ENCODE measurements at places on chromosomes 2 and 18. TPM values are rescaled to one million over a fixed set of nuclear protein-coding genes. Genes with fewer than 3 reads are reported as not detected.

- no peaks in the 10 kb centered on the region for H3K36me3 ChIP-seq
- no peak overlapping the region for H3K27ac ChIP-seq
- DNase-seq: no peak
- no peak overlapping the region for H3K4me3 ChIP-seq
- H3K27me3 ChIP-seq: no peaks in the 10 kb centered on the region
Observed at GRCh38 chr2:191064590-191064989, 50.6 kb upstream of the STAT1 start.

PAX3 gene
- not detected for total RNA-seq

TRIM54 gene
- total RNA-seq: not detected

GRP gene
- not detected for total RNA-seq

DNA sequence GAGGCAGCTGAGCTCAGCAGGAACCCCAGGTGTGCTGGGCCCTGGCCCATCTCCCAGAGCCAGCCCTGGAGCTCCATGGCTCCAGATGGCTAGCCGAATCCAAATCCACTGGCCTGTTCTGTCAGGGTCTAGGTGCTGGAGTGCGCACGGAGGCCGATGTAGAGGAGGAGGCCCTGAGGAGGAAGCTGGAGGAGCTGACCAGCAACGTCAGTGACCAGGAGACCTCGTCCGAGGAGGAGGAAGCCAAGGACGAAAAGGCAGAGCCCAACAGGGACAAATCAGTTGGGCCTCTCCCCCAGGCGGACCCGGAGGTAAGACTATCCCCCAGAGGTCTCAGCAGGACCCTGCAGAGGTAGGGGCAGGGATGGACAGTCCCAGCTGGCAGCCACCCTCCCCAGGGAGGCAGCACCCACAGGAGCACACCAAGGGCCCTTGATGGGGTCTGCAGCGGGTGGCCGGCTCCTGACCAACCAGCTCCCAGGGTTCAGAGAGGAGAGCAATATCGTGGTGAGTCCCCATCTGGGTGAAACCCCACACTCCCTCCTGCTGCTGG lies 26.1 kb upstream of the PRLH start:
- no peaks in the 10 kb centered on the region for H3K27me3 ChIP-seq
- DNase-seq: no peak

SKA1 gene
- total RNA-seq: 13.9 TPM

GRCh38 chr2:238701341-238702206 lies 146.3 kb upstream of the TWIST2 start:
- peaks cover 6% of the 10 kb centered on the region for H3K4me1 ChIP-seq
- peaks cover 2% of the 10 kb centered on the region for H3K27me3 ChIP-seq
- H3K36me3 ChIP-seq: no peaks in the 10 kb centered on the region

MOCOS gene
- total RNA-seq: 1.9 TPM

DNA sequence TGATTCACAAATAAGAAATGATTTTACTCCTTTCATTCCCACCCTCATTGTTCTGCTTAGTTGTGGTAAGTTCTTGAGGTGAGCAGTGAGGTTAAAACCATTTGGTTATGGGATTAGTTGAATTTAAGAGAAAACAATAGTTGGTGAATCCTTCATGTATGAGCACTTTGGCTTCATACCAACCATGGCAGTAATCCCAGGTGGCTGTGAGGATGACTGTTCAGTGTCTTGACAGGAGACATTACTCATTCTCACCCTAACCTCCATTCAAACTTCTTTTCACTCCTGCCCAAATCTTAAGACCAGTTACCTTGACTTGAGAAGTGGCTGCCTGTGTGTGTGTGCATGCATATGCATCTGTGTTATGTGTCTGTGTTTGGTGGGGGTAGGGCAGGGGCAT lies 143.1 kb downstream of the SETBP1 start:
- peaks cover 2% of the 10 kb centered on the region for H3K4me1 ChIP-seq
- DNase-seq: peak; percentile 29
- H3K4me3 ChIP-seq: no peak overlapping the region
- H3K27me3 ChIP-seq: peaks cover 1% of the 10 kb centered on the region
- no peaks in the 10 kb centered on the region for H3K36me3 ChIP-seq
- no peak overlapping the region for H3K27ac ChIP-seq

GRCh38 chr18:23738151-23738550 lies 48.9 kb downstream of the LAMA3 start:
- no peak overlapping the region for H3K4me3 ChIP-seq
- DNase-seq: no peak
- H3K27ac ChIP-seq: no peak overlapping the region
- H3K4me1 ChIP-seq: no peaks in the 10 kb centered on the region
- no peaks in the 10 kb centered on the region for H3K36me3 ChIP-seq
- H3K27me3 ChIP-seq: peaks cover 43% of the 10 kb centered on the region

GRCh38 chr2:109396202-109397180 lies 217.3 kb downstream of the SEPTIN10 start:
- no peak overlapping the region for H3K4me3 ChIP-seq
- no peak overlapping the region for H3K27ac ChIP-seq
- no peak for DNase-seq

BMP10 gene
- not detected for total RNA-seq

DNA sequence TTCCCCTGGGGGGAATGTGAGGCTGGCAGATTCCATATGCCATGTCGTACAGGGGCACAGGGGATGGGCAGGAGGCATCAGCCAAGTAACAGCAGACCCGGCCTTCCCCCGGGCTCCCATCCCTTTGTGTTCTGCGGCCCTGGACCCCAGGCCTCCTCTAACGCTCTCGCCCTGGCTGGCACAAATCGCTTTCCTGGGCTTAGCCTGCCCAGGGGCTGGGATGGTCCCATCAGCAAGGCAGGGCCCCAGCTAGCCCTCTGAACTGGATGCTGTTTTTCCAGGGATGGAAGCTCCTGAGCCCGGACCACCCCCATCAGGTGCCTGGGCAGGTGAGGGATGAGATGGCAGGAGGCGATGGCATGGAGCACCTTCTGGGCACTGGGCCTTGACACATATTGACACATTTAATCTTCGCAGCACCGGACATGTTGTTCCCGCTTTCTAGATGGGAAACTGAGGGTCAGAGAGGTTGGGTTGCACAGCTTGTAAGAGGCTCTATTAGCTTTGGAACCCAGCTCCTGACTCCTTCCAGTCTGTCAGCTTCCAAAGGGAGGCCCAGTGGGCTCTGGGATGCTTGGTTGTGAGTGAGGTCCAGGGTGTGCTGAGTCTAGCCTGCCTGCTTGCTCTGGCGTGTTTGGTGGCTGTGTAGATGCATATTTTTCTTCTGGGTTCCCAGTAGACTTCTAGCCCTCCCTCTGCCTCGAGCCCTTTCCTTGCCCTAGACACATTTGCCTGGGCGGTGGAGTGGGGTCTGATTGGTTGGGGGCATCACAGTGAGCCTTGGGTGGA lies 40.3 kb downstream of the GLI2 start:
- H3K4me3 ChIP-seq: no peak overlapping the region
- peaks cover 60% of the 10 kb centered on the region for H3K4me1 ChIP-seq
- H3K27me3 ChIP-seq: no peaks in the 10 kb centered on the region

DNA sequence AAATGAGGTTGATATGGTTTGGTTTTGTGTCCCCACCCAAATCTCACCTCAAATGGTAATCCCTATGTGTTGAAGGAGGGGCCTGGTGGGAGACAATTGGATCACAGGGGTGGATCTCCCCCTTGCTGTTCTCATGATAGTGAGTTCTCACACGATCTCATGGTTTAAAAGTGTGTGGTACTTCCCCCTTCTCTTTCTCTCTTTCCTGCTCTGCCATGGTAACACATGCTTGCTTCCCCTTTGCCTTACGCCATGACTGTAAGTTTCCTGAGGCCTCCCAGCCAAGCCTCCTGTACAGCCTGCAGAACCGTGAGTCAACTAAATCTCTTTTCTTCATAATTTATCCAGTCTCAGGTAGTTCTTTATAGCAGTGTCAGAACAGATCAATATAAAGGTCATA lies 24.7 kb upstream of the FAM124B start:
- no peaks in the 10 kb centered on the region for H3K4me1 ChIP-seq
- no peak overlapping the region for H3K27ac ChIP-seq
- H3K27me3 ChIP-seq: peaks cover 5% of the 10 kb centered on the region
- no peak for DNase-seq
- H3K4me3 ChIP-seq: no peak overlapping the region

GRCh38 chr2:178265851-178266250 lies 71.5 kb downstream of the OSBPL6 start:
- no peak overlapping the region for H3K27ac ChIP-seq
- no peaks in the 10 kb centered on the region for H3K36me3 ChIP-seq
- H3K4me3 ChIP-seq: no peak overlapping the region
- no peaks in the 10 kb centered on the region for H3K4me1 ChIP-seq

DNA sequence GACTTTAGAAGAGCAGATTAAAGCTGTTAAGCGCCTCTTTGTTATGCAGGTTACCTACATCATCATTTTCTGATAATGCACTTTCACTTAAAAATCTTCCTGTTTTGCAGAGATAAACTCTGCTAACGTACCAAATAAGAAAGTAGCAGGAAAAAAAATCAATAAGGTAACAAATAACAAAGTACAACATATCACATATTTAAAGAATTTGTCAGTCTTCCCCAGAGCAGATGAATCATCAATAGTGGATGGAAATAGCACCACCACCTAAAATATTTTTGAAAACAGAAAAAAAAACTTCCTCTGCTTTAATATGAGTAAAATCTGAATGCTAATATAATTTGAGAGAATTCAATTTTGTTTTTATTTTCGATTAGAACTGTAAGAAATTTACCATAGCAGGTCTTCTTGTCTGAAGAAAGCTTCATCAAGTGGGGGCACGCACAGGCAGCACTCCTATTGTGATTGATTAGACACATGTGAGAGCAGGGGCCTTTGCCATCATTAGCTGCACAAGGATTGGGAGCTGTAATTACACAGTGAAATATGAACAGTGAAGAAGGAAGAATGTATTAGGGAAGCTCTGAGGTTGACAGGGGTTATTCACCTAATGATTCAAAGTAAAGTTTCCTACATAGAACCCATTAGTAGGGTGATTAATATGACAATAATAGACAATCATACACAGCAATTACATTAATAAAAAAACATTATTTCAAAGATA lies 1279.4 kb downstream of the LRP1B start:
- no peaks in the 10 kb centered on the region for H3K4me1 ChIP-seq
- no peaks in the 10 kb centered on the region for H3K36me3 ChIP-seq
- DNase-seq: peak; percentile 1

DNA sequence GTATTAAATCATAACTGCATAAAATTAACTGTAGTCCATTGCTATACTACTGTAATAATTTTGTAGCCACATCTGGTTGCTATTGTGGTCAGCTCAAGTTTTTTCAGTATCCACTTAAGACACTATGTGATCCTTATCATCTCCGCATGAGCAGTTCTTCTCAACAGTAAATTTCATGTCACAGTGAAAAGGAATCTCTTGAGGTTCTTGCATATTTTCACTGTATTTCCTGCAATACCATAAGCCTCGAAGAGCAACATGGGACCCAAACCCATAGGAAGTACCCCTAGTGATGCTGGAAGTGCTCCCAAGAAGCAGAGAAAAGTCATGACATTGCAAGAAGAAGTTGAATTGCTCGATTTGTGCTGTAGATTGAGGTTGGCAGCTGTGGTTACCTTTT lies 86.7 kb downstream of the LDLRAD4 start:
- no peaks in the 10 kb centered on the region for H3K4me1 ChIP-seq
- H3K27me3 ChIP-seq: no peaks in the 10 kb centered on the region
- DNase-seq: no peak
- H3K36me3 ChIP-seq: no peaks in the 10 kb centered on the region
- no peak overlapping the region for H3K27ac ChIP-seq
- no peak overlapping the region for H3K4me3 ChIP-seq

OSBPL1A gene
- total RNA-seq: 50.3 TPM

DNA sequence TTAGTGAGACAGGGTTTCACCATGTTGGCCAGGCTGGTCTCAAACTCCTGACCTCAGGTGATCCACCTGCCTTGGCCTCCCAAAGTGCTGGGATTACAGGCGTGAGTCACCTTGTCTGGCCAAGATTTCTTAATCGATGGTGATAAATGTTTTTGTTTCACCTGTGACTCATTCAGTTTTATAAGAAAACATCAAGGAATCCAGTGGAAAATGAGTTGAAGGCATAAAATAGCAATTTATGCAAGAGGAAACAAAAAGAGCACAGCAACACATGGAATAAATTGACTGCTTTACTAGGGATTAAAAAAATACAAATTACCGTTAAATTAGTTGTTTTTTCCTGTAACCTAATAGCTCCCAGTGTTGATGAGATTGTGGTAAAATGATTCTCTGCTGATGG lies 80.2 kb downstream of the CDK15 start:
- H3K36me3 ChIP-seq: no peaks in the 10 kb centered on the region
- no peak overlapping the region for H3K4me3 ChIP-seq
- peak; percentile 72 for DNase-seq
- no peak overlapping the region for H3K27ac ChIP-seq
- no peaks in the 10 kb centered on the region for H3K27me3 ChIP-seq
- peaks cover 30% of the 10 kb centered on the region for H3K4me1 ChIP-seq

GRCh38 chr2:75320898-75321598 lies 121.7 kb upstream of the TACR1 start:
- no peaks in the 10 kb centered on the region for H3K27me3 ChIP-seq
- H3K36me3 ChIP-seq: no peaks in the 10 kb centered on the region
- H3K4me1 ChIP-seq: peaks cover 3% of the 10 kb centered on the region
- H3K4me3 ChIP-seq: no peak overlapping the region
- peak; percentile 31 for DNase-seq

DNA sequence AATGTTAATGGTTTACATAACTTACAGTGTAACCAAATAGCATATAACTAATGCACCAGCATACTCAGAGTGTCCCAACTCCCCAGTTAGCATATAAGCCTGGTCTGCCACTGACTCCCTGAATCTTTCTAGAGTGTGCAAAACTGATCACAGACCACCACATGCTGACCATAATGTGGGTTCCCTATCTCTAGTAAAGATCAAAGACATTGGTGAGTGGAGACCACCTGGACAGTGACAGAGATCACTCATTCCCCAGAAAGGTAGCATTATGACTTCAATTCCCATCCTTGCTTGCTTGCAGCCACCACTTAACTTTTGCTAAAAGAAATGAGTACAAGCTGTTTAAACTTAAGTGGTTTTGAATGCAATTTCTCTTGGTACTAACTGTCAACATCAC lies 39.0 kb downstream of the KANSL1L start:
- no peak overlapping the region for H3K4me3 ChIP-seq
- DNase-seq: no peak
- H3K27ac ChIP-seq: no peak overlapping the region
- no peaks in the 10 kb centered on the region for H3K27me3 ChIP-seq
- H3K4me1 ChIP-seq: no peaks in the 10 kb centered on the region

- H3K27ac ChIP-seq: no peak overlapping the region
- DNase-seq: no peak
- H3K4me3 ChIP-seq: no peak overlapping the region
- peaks cover 22% of the 10 kb centered on the region for H3K27me3 ChIP-seq
- no peaks in the 10 kb centered on the region for H3K4me1 ChIP-seq
- no peaks in the 10 kb centered on the region for H3K36me3 ChIP-seq
Observed at GRCh38 chr18:75122334-75122958, 86.5 kb downstream of the PTGR3 start.

DNA sequence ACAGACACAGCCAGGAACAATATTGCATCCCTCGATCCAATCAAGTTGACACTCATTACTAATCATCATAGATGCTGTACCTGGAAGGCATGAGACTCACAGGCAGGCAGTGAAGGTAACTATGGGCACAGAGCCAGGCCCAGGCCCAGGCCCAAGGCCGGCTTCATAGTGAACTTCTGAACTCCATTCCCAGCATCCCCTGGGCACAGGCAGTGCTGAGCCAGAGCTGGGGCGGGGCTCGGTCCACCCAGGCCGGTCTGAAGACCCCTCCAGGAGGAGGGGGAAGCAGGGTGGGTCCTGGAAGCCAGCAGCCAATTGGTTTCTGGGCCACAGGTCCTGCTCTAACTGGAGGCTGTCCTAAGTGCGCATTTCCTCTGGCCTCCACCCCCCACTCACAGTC lies 37.6 kb downstream of the MLPH start:
- H3K27me3 ChIP-seq: no peaks in the 10 kb centered on the region
- H3K4me1 ChIP-seq: no peaks in the 10 kb centered on the region
- peaks cover 3% of the 10 kb centered on the region for H3K36me3 ChIP-seq
- H3K27ac ChIP-seq: no peak overlapping the region
- no peak overlapping the region for H3K4me3 ChIP-seq

GRCh38 chr2:212284166-212284565 lies 254.4 kb downstream of the ERBB4 start:
- no peaks in the 10 kb centered on the region for H3K27me3 ChIP-seq
- H3K4me1 ChIP-seq: no peaks in the 10 kb centered on the region
- DNase-seq: no peak
- no peak overlapping the region for H3K27ac ChIP-seq

Data from IMR-90 (cell line).